ENCODE measurements at places on chromosomes 1 and 21.

- DNase-seq, result peak; percentile 60
- peak overlapping the region; percentile 13 for H3K27ac ChIP-seq
- no peaks in the 10 kb centered on the region for H3K27me3 ChIP-seq
- H3K4me3 ChIP-seq, result peak overlapping the region; percentile 70
- H3K4me1 ChIP-seq, result no peaks in the 10 kb centered on the region
- no peaks in the 10 kb centered on the region for H3K36me3 ChIP-seq
Measured at GRCh38 chr1:25922971-25923552, 16.8 kb upstream of the STMN1 start.

DNA sequence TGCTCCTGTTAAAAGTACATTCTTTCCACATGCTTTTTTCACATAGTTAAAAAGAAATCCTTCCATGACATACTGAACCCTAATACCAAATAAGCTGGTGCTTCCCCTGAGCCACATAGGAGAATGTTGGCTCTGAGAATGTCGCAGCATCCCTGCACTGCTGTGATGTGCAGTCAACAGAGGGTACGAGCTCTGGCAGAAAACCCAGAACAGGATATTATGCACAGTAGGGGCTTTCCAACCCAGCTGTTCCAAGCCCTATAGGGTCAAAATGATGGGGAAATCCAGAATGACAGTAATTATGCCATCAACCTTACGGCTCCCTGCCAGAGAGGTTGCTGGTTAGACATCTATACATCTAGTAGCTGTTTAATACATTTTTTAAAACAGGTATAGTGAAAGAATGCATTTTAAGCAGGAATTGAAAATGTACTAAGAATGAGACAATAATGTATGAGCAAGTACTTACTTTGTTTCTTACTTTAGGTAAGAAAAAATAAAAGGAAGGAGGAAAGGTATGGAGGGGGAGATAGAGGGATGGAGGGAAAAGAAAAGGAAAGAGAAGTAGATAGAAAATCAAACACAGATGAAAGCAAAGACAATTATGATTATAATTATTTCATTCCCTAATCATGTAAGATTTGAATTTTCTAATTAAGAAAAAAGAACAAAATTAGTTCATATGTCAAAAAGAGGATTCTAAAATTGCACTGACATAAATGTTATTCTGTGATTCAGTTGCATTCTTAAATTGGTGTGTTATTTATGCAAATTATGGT is 126.0 kb downstream of the NR5A2 start:
- H3K27me3 ChIP-seq, result no peaks in the 10 kb centered on the region
- H3K36me3 ChIP-seq, result no peaks in the 10 kb centered on the region
- H3K4me3 ChIP-seq, result no peak overlapping the region
- no peaks in the 10 kb centered on the region for H3K4me1 ChIP-seq
- no peak overlapping the region for H3K27ac ChIP-seq

- no peak overlapping the region for H3K4me3 ChIP-seq
- H3K36me3 ChIP-seq, result no peaks in the 10 kb centered on the region
- H3K27me3 ChIP-seq, result no peaks in the 10 kb centered on the region
- H3K4me1 ChIP-seq, result no peaks in the 10 kb centered on the region
Measured at GRCh38 chr1:59116920-59117542, 179.9 kb upstream of the FGGY start.

- H3K27ac ChIP-seq, result no peak within 1 kb of the TSS
- H3K4me3 ChIP-seq, result peak within 1 kb of the TSS; percentile 1
- DNase-seq, result peak; percentile 91
Measured at GRCh38 chr1:15246960-15247614, at the start of gene FHAD1. TSS of gene FHAD1 (plus strand) at chr1:15247223. CDS start at chr1:15251785, 4,562 bp downstream.

DNA sequence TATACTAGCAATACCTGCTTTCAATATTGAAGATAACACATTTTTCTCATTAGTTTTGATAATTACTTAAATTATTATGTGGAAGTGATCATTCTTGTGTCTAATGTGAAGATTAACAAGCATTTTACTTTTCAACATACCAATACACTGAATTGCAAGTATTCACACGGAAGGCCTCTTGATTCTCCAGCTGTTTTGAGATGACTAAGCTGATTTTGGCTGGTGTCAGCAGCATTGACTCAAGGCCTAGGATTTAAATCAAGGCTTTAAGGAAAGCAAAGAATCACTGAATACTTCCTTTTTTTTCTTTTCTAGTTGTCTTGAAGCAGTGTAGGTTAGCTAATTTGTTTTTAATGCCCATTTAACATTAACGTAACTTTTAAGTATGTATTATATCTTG is 373.7 kb downstream of the SRGAP2C start:
- H3K36me3 ChIP-seq, result no peaks in the 10 kb centered on the region
- H3K4me1 ChIP-seq, result no peaks in the 10 kb centered on the region
- H3K27me3 ChIP-seq, result no peaks in the 10 kb centered on the region

GRCh38 chr1:206544562-206545257 is 37.4 kb downstream of the RASSF5 start:
- H3K27me3 ChIP-seq, result no peaks in the 10 kb centered on the region
- no peaks in the 10 kb centered on the region for H3K36me3 ChIP-seq
- DNase-seq, result peak; percentile 80
- H3K27ac ChIP-seq, result no peak overlapping the region
- no peak overlapping the region for H3K4me3 ChIP-seq
- H3K4me1 ChIP-seq, result no peaks in the 10 kb centered on the region

GRCh38 chr21:33314111-33314510 is 10.7 kb upstream of the IFNAR1 start:
- no peak overlapping the region for H3K27ac ChIP-seq
- no peak overlapping the region for H3K4me3 ChIP-seq
- DNase-seq, result no peak
- H3K36me3 ChIP-seq, result no peaks in the 10 kb centered on the region
- no peaks in the 10 kb centered on the region for H3K27me3 ChIP-seq
- H3K4me1 ChIP-seq, result no peaks in the 10 kb centered on the region

DNA sequence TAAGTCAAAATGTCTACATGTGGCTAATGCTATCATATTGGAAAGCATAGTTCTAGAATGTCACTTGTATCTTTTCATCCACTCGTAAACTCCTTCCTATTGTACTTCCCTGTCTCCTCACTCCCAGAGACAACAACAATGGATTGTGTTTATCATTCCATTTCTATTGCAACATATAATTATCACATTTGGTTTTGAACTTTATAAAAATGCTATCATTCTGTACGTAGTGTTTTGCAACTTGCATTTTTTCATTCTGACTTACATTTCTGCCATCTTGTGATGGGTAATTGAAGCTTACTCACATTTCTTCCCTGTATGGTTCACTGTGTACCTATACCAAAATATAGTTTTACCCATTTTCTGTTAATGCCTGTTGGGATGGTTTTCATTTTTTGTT is 14.5 kb upstream of the CSF3R start:
- H3K4me3 ChIP-seq, result no peak overlapping the region
- no peaks in the 10 kb centered on the region for H3K27me3 ChIP-seq
- no peaks in the 10 kb centered on the region for H3K4me1 ChIP-seq
- H3K36me3 ChIP-seq, result no peaks in the 10 kb centered on the region

- H3K27ac ChIP-seq, result no peak overlapping the region
- DNase-seq, result no peak
- H3K27me3 ChIP-seq, result no peaks in the 10 kb centered on the region
- no peaks in the 10 kb centered on the region for H3K4me1 ChIP-seq
- no peak overlapping the region for H3K4me3 ChIP-seq
Measured at GRCh38 chr1:5651964-5652821, 340.0 kb downstream of the NPHP4 start.

GRCh38 chr1:13687151-13687715 is 12.8 kb upstream of the PRDM2 start:
- H3K27me3 ChIP-seq, result no peaks in the 10 kb centered on the region
- no peak for DNase-seq
- no peaks in the 10 kb centered on the region for H3K36me3 ChIP-seq
- H3K4me1 ChIP-seq, result no peaks in the 10 kb centered on the region
- H3K27ac ChIP-seq, result no peak overlapping the region

DNA sequence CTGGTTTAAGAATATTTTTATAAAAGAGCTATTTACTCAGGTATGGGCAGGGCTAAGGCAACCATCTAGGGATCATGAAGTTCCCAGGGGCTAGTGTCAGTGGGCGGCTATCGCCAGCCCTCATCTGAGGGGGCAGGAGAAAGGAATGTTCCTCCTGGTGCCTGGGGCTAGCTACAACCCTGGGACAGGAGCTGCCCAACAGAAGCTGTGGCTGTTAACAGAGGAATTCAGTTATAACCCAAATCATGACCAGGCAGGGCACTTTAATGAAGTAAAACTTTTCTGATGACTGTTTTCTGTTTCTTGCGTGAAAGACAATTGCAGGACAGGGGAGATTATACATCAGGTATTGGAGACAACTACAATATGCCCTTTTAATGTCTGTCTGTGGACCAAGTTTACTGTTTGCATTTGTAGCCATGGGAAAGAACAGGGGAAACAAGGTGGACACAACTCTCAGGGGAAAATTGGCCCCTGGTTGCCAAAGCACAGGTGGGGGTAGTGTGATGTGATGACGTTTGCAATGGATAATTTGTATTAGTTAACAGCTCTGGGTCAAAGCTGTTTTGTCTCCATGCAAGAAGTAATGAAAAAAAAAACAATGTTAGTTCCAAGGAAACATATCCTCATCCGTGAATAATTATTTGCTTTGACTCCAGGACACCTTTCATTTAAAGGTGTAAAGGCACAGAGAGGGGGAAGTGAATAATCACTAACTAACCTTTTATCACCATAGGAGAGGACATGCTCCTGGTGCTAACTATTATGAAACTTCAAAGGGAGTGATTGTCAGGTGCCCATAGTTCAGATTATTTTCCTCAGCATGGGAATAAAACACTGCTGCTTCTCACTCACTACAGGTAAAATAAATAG is 105.2 kb downstream of the TSEN15 start:
- peak; percentile 40 for DNase-seq

GRCh38 chr1:186655876-186656275 is 24.3 kb downstream of the PTGS2 start:
- no peak for DNase-seq
- H3K4me1 ChIP-seq, result no peaks in the 10 kb centered on the region
- H3K36me3 ChIP-seq, result no peaks in the 10 kb centered on the region
- H3K27me3 ChIP-seq, result no peaks in the 10 kb centered on the region

- H3K27me3 ChIP-seq, result no peaks in the 10 kb centered on the region
- no peaks in the 10 kb centered on the region for H3K4me1 ChIP-seq
- DNase-seq, result no peak
- no peak overlapping the region for H3K4me3 ChIP-seq
- no peak overlapping the region for H3K27ac ChIP-seq
Measured at GRCh38 chr21:31668651-31669491, 9.4 kb downstream of the SOD1 start.

GRCh38 chr1:79264975-79265818 is 258.7 kb upstream of the ADGRL4 start:
- H3K4me1 ChIP-seq, result no peaks in the 10 kb centered on the region
- no peak overlapping the region for H3K27ac ChIP-seq
- H3K4me3 ChIP-seq, result no peak overlapping the region
- no peak for DNase-seq
- no peaks in the 10 kb centered on the region for H3K36me3 ChIP-seq
- no peaks in the 10 kb centered on the region for H3K27me3 ChIP-seq

GRCh38 chr21:46064870-46065214 is 33.1 kb upstream of the COL6A2 start:
- no peak for DNase-seq
- no peak overlapping the region for H3K4me3 ChIP-seq
- H3K36me3 ChIP-seq, result no peaks in the 10 kb centered on the region
- no peaks in the 10 kb centered on the region for H3K27me3 ChIP-seq
- no peak overlapping the region for H3K27ac ChIP-seq
- H3K4me1 ChIP-seq, result peaks cover 13% of the 10 kb centered on the region

DNA sequence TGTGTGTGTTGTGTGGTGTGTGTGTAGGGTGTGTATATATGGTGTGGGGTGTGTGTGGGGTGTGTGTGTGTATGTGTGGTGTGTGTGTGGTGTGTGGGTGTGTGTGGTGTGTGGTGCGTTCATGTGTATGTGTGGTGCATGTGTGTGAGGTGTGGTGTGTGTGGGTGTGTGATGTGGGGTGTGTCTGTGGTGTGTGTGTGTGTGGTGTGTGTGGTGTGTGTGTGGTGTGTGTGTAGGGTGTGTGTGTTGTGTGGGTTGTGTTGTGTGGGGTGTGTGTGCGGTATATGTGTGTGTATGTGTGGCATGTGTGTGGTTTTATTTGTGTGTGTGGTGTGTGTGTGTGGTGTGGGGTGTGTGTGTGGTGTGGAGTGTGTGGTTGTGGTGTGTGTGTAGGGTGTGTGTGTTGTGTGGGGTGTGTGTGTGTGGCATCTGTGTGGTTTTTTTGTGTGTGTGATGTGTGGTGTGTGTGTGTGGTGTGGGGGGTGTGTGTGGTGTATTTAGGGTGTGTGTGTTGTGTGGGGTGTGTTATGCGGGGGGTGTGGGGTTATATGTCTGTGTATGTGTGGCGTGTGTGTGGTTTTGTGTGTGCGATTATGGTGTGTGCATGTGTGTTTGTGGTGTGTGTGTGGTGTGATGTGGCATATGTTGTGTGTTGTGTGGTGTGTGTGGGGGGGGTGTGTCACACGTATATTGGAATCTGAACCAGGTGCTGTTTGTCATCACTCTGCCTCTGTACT is 17.1 kb upstream of the ZBTB21 start:
- no peak overlapping the region for H3K4me3 ChIP-seq
- H3K27ac ChIP-seq, result no peak overlapping the region
- peaks cover 6% of the 10 kb centered on the region for H3K4me1 ChIP-seq
- no peak for DNase-seq
- H3K36me3 ChIP-seq, result no peaks in the 10 kb centered on the region
- H3K27me3 ChIP-seq, result no peaks in the 10 kb centered on the region

GRCh38 chr1:9378801-9379200 is 86.1 kb downstream of the SPSB1 start:
- peaks cover 2% of the 10 kb centered on the region for H3K4me1 ChIP-seq
- no peaks in the 10 kb centered on the region for H3K36me3 ChIP-seq
- no peak for DNase-seq
- H3K27ac ChIP-seq, result no peak overlapping the region

GRCh38 chr1:216640100-216640499 is 83.1 kb downstream of the ESRRG start:
- no peak for DNase-seq
- no peaks in the 10 kb centered on the region for H3K27me3 ChIP-seq
- no peaks in the 10 kb centered on the region for H3K36me3 ChIP-seq
- no peak overlapping the region for H3K4me3 ChIP-seq

- H3K4me1 ChIP-seq, result no peaks in the 10 kb centered on the region
- no peaks in the 10 kb centered on the region for H3K27me3 ChIP-seq
- peak; percentile 70 for DNase-seq
- H3K4me3 ChIP-seq, result no peak within 1 kb of the TSS
- no peak within 1 kb of the TSS for H3K27ac ChIP-seq
Measured at GRCh38 chr1:1914971-1915692, at the start of gene CALML6. TSS of gene CALML6 (plus strand) at chr1:1915260. CDS start at chr1:1915281, 21 bp downstream.

GRCh38 chr1:206905295-206906164 is 8.3 kb downstream of the IL24 start:
- H3K4me1 ChIP-seq, result peaks cover 7% of the 10 kb centered on the region
- H3K4me3 ChIP-seq, result no peak overlapping the region
- DNase-seq, result no peak
- no peaks in the 10 kb centered on the region for H3K36me3 ChIP-seq
- no peak overlapping the region for H3K27ac ChIP-seq
